ENCODE measurements at places on chromosomes 4 and X. TPM values are rescaled to one million over a fixed set of nuclear protein-coding genes. Genes with fewer than 3 reads are reported as not detected.

FAM47A gene
- total RNA-seq, result not detected

SHROOM2 gene
- total RNA-seq, result 16.2 TPM

CFAP47 gene
- 3.0 TPM for total RNA-seq

MAGED2 gene
- 303 TPM for total RNA-seq

FGFR3 gene
- 44.3 TPM for total RNA-seq

DNA sequence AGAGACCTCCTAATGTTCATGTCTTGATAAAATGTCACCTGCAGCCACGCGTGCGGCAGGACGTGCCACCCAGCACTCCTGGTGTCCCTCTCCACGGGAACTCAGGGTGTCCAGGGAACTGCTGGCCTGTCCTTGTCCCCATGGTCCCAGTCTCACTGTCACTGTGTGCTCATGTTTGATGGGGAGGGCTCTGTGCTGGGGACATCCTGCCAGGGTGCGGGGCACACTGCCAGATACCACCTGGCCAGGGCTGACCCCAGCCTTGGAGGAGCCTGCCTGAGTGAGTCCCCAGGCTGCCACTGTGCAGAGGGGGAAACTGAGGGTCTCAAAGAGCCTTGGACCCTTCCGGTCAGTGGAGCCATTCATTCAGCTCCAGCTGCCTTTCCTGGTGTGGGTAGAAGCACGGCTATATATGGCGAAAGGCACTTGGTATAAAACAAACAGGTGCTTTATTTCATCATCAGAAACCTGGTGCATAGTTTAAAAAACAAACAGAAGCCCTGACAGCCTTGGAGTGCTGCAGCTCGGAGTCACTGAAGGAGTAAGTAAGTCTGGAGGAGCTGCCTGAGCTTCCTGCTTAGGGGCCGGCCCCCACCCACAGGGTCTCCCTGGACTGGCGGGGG lies 33.0 kb downstream of the NOP14 start:
- peaks cover 5% of the 10 kb centered on the region for H3K4me1 ChIP-seq
- no peaks in the 10 kb centered on the region for H3K27me3 ChIP-seq
- no peak for DNase-seq
- peaks cover 12% of the 10 kb centered on the region for H3K36me3 ChIP-seq
- no peak overlapping the region for H3K4me3 ChIP-seq
- H3K27ac ChIP-seq, result no peak overlapping the region

DNA sequence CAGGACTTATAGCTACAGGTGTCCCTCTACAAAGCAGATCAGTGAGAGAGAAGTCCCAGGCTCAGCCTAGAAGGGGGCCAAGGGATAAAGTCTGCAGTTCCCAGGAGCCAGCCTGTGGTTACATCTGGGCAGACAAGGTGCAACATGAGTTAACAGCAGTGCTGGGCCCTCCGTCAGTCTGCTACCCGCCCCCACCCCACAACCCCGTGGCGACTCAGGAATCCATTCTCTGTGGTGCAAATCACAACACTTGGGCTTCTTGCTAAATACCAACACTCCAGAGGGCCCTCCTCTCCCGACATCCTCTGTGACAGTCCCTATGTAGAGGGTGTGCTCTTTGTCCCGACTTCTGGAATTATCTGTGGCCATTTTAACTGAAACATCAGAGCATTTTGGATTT lies 13.8 kb downstream of the GPM6B start:
- no peaks in the 10 kb centered on the region for H3K36me3 ChIP-seq
- no peaks in the 10 kb centered on the region for H3K4me1 ChIP-seq
- no peak for DNase-seq
- H3K27me3 ChIP-seq, result no peaks in the 10 kb centered on the region
- no peak overlapping the region for H3K27ac ChIP-seq

- no peaks in the 10 kb centered on the region for H3K36me3 ChIP-seq
- no peak overlapping the region for H3K4me3 ChIP-seq
- no peaks in the 10 kb centered on the region for H3K4me1 ChIP-seq
- no peak for DNase-seq
- H3K27ac ChIP-seq, result no peak overlapping the region
Measured at GRCh38 chrX:14932136-14932535, 58.9 kb downstream of the MOSPD2 start.

- peaks cover 9% of the 10 kb centered on the region for H3K36me3 ChIP-seq
- H3K27ac ChIP-seq, result no peak overlapping the region
- H3K27me3 ChIP-seq, result no peaks in the 10 kb centered on the region
- DNase-seq, result no peak
- no peak overlapping the region for H3K4me3 ChIP-seq
Measured at GRCh38 chr4:88674565-88674964, 23.1 kb downstream of the NAP1L5 start.

DNA sequence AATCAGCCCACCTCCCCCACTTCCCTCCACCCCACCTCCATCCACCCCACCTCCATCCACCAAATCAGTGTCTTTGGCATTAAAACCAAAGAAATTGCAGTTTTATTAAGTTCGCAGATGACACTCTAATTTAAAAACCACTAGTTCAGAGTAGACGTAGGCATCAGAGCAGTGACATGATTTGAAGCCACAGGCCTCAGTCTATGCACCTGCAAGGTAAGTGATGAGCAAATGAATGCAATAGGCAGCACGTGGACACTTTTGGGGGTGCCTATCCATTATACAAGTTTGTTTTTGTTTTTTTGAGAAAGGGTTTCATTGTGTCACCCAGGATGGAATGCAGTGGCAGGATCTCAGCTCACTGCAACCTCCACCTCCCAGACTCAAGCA lies 88.0 kb upstream of the TRIM2 start:
- no peak for DNase-seq
- H3K36me3 ChIP-seq, result no peaks in the 10 kb centered on the region
- no peak overlapping the region for H3K4me3 ChIP-seq
- no peaks in the 10 kb centered on the region for H3K27me3 ChIP-seq

DNA sequence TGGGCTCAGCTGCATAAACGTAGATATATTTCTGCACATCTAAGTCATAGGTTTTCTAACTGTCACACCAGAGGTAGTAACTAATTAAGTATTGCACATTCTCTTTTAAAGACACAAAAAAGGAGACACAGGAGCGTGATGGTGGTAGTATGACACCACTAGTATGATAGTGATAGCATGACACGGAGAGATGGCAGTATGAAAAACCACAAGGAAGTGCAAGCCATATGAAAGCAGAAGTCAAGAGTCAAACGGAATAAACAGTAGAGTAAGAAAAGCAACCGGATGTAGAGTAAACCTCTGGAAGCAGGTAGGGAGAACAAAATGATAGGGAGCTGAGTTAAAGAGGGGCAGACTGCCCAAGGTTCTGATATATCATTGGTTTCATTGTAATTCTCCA lies 382.2 kb upstream of the INTU start:
- H3K4me1 ChIP-seq, result no peaks in the 10 kb centered on the region
- H3K27ac ChIP-seq, result no peak overlapping the region
- H3K4me3 ChIP-seq, result no peak overlapping the region
- no peaks in the 10 kb centered on the region for H3K36me3 ChIP-seq
- no peak for DNase-seq

DNA sequence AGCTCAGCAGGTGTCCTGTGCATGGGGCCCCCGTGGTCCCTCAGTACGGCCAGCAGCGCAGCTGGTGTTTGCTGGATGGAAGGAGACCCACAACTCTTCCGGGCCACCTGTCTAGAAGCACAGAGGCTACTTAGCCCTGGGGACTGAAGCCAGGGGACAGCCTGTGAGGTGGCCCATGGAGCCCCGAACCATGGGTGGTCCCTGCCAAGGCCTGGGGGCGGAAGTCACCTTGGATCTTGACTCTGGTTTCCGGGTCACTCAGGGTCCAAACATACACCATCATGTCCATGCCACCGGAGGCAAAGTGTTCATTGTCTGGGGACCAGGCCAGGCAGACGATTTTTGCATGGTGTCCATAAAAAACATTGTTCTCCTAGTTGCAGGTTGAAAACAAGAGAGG lies 39.5 kb downstream of the WDR1 start:
- no peak overlapping the region for H3K27ac ChIP-seq
- no peak for DNase-seq
- peaks cover 32% of the 10 kb centered on the region for H3K36me3 ChIP-seq
- H3K4me1 ChIP-seq, result no peaks in the 10 kb centered on the region

DNA sequence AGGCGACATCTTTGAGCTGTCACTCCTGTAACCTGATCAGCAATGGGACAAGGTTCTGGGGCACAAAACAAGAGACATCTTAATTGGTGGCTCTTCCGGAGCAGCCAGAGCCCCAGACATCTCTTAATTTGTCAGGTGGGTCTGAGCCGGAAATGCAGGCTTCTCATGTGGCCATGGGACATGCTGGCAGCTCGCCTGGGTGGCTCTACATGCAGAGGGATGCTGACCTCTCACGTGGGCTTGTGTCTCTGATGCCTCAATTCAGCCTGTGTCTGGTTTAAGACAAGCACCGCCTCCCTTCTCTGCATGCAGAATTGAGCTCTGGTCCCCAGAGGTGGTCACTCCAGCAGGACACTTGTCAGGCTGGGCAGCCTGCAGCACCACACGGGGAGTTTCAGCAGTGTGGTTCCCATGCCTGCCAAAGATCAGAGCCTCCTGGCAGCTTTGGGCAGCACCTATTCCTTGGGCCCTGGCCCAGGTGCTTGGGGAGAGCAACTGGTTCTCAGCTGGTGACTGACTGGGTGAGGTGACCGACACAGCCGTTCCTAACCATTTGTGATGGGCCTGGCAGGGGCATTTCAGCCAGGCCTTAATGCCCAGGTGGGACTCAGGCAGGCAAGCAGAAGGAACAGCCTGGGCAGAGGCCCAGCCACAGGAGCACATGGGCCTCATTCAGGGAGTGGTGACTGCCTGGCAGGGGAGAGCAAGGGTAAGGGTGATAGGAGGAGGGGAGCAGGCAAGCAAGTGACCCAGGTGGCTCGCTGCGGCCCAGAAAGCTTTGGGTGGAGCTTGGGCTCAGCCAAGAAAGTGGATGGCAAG lies 53.4 kb downstream of the HMX1 start:
- peaks cover 10% of the 10 kb centered on the region for H3K4me1 ChIP-seq
- peak; percentile 57 for DNase-seq
- peaks cover 21% of the 10 kb centered on the region for H3K27me3 ChIP-seq
- H3K36me3 ChIP-seq, result no peaks in the 10 kb centered on the region
- no peak overlapping the region for H3K27ac ChIP-seq
- no peak overlapping the region for H3K4me3 ChIP-seq

GRCh38 chrX:120727911-120728310 lies 98.1 kb upstream of the C1GALT1C1 start:
- no peak overlapping the region for H3K4me3 ChIP-seq
- H3K27ac ChIP-seq, result no peak overlapping the region
- no peak for DNase-seq
- H3K27me3 ChIP-seq, result no peaks in the 10 kb centered on the region
- no peaks in the 10 kb centered on the region for H3K36me3 ChIP-seq
- no peaks in the 10 kb centered on the region for H3K4me1 ChIP-seq

GRCh38 chr4:176238826-176239225 lies 30.2 kb downstream of the ASB5 start:
- no peaks in the 10 kb centered on the region for H3K27me3 ChIP-seq
- H3K27ac ChIP-seq, result no peak overlapping the region
- no peak overlapping the region for H3K4me3 ChIP-seq

- H3K27me3 ChIP-seq, result no peaks in the 10 kb centered on the region
- H3K4me3 ChIP-seq, result no peak overlapping the region
- H3K27ac ChIP-seq, result no peak overlapping the region
- DNase-seq, result no peak
- no peaks in the 10 kb centered on the region for H3K4me1 ChIP-seq
Measured at GRCh38 chr4:122614621-122615020, 6.2 kb downstream of the IL21 start.

- no peak overlapping the region for H3K4me3 ChIP-seq
- no peak overlapping the region for H3K27ac ChIP-seq
- peaks cover 7% of the 10 kb centered on the region for H3K36me3 ChIP-seq
- H3K4me1 ChIP-seq, result peaks cover 26% of the 10 kb centered on the region
- no peaks in the 10 kb centered on the region for H3K27me3 ChIP-seq
Measured at GRCh38 chr4:159269956-159270355, 167.1 kb downstream of the RAPGEF2 start.

DNA sequence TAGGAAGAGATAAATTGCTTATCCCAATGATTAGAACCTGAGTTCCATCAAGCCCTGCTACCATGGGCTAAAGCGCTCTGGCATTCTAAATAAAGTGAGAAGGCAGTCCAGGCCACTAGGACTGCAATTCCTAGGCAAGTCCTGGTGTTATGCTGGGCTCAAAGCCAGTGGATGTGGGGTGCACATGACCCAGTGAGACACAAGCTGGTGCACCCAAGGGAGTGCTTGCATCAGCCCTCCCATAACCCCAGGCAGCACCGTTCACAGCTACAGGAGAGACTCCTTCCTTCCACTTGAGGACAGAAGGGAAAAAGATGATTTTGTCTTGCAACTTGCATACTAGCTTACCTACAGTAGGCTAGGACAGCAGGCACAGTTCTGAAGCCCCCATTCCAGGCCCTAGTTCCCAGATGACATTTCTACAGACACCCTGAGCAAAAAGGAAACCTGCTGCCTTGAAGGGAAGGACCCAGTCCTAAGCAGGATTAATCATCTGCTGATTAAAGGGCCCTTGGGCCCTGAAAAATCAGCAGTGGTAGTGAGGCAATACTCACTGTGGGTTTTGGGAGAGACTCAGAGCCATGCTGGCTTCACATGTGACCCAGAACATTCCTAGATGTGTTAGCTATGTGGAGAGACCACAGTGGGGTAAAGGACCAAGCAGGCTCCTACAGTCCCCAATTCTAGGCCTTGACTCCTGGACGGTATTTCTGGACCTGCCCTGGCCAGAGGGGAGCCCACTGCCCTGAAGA lies 77.8 kb downstream of the KLHL13 start:
- H3K4me3 ChIP-seq, result no peak overlapping the region
- H3K27ac ChIP-seq, result no peak overlapping the region
- H3K36me3 ChIP-seq, result no peaks in the 10 kb centered on the region
- no peaks in the 10 kb centered on the region for H3K4me1 ChIP-seq
- no peak for DNase-seq

- no peaks in the 10 kb centered on the region for H3K4me1 ChIP-seq
- H3K36me3 ChIP-seq, result no peaks in the 10 kb centered on the region
- no peak for DNase-seq
Measured at GRCh38 chr4:163221467-163221866, 54.8 kb upstream of the NAF1 start.

All from type B pancreatic cell (in vitro differentiated cells).